ENCODE measurements at places on chromosomes 6 and 20.

GRCh38 chr6:28336284-28337120 is 554 bp upstream of the ZSCAN31 start:
- DNase-seq, result no peak

DNA sequence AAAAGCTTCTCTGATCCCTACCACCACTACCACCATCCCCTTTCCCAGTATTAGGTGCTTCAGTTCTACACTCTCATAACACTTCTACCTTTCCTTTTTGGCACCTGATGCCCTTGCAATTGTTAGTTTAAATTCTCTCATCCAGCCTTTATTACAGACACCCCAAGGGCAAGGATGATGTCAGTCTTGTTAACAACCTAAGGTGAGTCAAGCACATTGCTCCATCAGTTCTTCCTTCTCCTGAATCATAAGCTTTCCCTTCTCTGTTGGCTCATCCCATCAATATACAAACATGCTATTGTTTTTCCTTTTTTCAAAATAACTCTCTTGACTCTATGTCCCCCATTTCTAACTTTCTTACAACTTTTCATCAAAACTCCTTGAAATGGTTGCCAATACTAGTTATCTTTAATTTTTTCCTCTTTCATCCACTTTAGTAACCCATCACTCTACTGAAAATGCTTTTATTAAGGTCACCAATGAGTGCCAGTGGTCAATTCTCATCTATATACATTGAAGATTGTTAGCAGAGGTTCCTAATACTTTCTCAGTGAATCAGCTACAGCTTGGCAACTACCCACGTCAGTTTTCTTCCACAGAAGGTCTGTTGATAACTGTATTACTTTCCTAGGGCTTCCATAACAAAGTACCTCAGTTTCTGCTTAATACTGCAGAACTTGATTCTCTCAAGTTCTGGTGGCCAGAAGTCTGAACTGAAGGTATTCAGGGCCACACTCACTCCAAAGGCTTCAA is 97.1 kb upstream of the FLRT3 start:
- no peak for DNase-seq

DNA sequence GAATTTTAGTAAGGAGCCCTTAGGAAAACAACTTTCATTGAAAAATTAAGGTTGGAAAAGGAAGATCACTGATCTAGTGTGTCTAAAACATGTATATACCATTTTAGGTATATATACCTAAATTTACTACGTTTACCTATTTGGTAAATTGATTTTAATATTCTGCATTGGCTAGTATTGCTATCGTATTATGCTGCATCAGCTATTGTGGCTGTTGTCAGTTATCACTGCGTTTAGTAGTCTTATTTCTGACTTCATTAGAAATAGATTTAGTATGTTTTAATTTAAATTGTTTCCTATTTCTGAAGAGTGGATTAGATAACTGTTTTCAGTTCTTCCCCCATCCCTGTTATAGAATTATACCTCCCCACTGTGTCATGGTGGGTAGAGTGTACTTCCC is 101.7 kb upstream of the ARG1 start:
- DNase-seq, result no peak

DNA sequence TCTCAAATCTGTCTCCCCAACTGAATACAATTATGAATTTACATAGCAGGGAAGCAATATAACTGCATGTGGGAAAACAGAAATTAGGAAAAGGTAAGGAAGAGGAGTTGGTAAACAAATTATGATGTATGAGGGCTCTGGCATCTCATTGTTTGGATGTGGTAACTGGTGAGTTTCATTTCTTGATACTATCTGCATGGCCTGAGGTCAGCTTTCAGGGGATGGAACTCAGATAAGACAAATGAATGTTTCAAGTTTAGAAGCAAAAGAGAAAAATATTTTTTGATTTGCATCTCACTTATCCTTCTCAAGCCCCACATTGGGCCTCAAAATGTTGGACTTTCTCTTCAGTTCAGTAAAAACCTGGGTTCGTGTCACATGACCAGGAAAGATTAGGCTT is 302.2 kb upstream of the GJE1 start:
- DNase-seq, result no peak

- peak; percentile 11 for DNase-seq
Observed at GRCh38 chr6:169445661-169446581, 192.3 kb upstream of the THBS2 start.

GRCh38 chr20:48777005-48777404 is 50.8 kb downstream of the PREX1 start:
- no peak for DNase-seq

- DNase-seq, result no peak
Observed at GRCh38 chr6:43235841-43236240, 6.6 kb upstream of the DNPH1 start.

- DNase-seq, result no peak
Observed at GRCh38 chr6:89073014-89073620, 7.4 kb upstream of the PNRC1 start.

GRCh38 chr6:82711971-82712370 is 348.4 kb downstream of the TPBG start:
- no peak for DNase-seq

- DNase-seq, result no peak
Observed at GRCh38 chr6:158903801-158904200, 84.6 kb upstream of the EZR start.

DNA sequence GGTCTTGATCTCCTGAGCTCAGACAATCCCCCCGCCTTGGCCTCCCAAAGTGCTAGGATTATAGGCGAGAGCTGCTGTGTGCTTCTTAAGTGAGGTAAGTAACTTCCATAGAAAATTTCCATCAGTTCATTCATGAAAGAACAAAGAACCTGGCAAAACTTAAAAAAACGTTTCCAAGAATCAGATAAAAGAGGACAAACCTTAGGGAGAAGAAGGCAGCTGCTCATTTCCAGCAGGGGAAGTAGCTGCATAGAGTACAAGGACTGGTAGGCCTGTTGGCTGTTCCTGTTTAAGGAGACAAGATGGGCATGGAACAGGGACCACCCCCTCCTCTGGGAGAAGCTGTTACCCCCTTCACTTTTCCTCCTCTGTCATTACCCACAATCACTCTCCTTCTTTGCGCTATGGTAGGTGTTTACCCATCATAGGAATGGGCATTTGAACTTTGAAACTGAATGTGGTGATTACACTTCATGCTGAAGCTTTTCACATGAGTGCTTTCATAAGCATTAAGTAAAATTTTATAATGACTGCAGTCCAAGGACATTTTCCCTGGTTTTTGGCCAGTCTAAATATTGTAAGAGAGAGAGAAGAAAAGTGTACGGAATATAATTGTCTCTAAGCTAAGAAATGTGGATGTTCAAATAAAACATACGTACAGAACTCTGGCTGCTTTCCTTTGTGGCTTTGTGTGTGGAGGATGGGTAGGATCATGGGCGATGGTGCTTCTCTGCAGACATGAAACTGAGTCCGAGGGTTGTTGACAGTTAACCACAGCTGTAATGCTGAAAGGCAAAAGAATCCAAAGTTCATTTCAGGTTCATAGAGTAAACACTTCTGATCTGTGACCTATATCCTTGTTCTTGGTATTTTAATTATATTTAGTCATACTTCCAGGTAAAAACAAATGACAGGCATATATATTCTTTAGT is 56.4 kb downstream of the CCN2 start:
- DNase-seq, result no peak

DNA sequence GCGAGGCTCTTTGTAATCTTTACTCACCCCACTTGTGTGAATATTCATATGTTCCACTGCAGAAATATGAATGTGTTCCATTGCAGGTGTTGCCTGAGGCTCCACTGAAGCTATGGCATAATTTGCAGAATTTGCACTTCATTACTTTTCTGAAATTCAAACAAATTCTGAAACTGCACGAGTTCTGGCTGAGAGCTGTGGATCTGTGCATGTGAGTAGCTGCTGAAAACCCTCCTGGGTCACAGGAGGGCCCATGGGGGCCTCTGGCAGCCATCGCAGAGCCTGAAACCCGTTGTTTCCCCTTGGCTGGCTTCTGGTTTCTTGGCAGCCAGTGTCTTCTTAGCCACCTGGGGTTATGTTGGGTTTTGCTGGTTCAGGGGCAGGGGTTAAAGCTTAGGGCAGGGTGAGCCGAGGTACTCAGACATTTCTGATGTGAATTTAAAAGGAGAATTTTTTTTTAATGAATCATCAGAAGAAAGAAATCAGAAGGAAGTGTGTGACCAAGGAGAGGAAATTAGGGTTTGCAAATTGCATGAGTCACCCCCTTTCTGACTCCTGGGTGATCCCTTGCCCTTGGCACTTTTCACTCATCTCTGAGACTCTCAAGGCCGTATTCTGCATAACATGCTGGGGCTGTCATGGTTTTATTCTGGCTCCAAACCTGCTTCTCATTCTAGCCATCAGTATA is 40.6 kb downstream of the TOX2 start:
- DNase-seq, result no peak

DNA sequence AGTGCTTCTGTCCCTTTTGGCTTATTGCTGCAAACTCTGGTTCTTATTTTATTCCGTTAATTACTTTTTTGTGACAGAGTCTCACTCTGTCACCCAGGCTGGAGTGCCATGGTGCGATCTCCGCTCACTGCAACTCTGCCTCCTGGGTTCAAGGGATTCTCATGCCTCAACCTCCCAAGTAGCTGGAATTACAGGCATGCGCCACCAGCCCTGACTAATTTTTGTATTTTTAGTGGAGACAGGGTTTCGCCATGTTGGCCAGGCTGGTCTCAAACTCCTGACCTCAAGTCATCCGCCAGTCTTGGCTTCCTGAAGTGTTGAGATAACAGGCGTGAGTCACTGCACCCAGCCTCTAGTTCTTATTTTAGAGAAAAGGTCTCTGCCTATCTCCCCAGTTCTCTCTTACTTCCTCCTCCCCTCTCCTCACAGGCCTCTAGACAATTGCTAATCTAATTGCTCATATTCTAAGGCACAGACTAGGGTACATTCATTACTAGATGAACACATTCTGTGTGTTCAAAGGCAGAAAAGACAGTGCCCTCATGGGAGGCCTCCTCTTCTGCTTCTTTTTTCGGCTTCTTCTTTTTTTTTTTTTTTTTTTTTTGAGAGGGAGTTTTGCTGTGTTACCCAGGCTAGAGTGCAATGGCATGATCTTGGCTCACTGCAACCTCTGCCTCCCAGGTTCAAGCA is 27.0 kb downstream of the EDEM2 start:
- no peak for DNase-seq

DNA sequence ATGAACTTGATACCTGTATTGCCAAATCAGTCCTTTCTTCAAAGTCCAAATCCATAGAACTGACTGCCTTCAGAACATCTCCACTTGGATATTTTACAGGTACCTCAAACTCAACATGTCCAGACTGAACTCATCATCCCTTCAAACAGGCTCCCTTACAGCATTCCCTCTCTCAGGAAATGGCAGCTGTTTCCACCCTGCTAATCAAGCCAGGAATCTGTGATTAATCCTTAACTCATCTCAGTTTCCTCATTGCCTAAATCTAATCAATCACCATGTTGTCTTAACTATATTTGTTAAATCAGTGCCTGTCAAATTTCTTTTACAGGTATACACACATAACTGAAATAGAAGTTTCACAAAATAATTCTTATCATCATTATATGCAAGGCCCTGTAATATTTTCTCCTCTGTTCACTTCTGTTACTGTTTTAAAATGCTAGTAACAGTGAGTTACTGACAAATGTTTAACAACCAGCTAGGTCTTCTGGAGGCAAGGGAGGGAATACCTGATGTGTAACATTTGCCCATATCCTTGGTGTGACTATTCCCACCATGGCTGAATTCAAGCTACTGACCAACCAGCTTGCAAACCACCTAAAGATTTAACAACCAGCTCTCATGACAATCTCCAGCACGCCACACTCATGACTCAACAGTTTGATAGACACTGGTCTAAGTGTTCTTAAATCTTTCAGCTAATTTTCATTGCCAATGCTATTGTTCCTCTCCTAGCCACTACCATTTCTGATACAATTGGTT is 124.9 kb downstream of the ADAT2 start:
- no peak for DNase-seq

DNA sequence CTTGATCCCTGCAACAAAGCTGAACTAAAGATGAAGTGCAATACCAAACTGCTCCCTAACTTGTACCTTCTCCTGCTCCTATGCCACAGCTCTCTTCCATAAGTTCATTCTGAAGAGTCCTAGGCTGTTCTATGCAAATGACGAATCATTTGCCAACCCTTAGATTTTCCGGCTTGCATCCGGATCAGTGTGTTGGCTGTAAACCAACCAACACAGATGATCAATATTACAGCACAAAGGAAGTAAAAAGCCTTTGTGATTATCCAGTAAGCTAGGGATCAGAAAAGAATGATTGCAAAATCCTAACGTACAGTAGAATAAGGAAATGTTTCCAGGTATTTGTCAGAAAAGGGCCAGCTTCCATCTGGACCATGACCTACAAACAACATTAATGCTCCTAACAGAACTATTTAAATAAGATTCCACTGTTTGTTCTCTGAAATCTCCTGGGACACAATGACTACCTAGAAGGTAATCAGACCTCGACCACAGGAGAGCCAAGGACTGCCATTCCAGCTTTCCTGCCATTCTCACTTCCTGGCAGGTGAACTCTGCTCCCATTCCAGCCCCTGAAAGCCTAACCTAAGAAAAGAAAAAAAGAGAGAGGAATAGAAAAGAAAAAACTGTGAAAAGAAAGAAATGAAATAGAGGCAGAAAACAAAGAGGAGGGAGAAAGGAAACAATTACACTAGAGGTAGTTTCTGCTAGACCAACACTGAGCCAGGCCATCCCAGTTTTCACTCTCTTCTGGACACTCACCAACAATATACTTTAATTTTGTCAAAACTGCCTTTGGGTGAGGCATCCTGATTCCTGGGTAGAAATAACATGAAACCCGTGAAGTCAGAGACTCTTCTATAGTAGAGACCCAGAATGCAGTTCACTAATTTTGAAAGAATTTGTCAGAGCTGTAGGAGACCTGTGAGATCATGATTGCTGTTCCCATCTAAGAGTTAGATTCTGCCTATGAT is 19.7 kb downstream of the GMDS start:
- DNase-seq, result no peak

- DNase-seq, result no peak
Observed at GRCh38 chr6:31730631-31731086, 1.6 kb upstream of the DDAH2 start.

- DNase-seq, result no peak
Observed at GRCh38 chr6:107729098-107729497, 95.0 kb downstream of the SCML4 start.

DNA sequence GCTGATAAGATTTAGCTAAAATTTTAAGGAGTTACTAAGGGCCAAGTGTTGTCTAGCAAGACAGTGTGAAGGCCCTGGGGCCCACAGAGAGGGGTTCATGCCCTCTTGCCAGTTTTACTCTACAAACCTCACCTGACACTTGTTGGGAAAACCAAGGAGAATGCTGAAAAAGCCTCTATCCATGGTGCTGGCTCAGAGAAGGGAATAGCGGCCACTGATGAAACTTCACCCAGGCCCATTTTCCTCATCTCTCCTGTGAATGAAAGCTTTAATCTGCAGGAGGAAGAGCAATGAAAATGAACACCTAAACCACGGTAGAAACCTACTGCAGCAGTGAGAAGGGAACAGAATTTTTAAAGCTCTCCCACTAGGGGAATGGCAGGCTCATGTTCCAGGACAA is 317.3 kb upstream of the CNR1 start:
- no peak for DNase-seq

DNA sequence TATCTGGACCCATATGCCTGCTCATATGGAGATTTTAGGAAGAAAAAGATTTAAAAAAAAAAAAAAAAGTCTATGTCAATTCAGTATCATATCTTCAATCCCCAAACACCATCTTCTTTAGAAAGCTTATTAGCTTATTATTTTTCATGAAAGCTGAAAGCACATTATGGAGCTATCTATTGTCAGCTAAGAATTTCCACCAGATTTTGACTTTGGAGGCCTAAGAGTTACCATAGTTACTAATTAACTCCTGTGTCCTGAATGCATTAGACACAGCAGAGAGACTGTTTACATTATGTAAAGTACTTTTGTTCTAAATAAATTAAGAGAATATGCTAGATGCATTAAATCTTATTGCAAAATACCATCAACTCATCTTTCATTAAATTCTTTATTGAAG is 255.5 kb upstream of the NRSN1 start:
- DNase-seq, result peak; percentile 34
